ENCODE measurements at places on chromosomes 13 and 19. TPM values are rescaled to one million over a fixed set of nuclear protein-coding genes. Genes with fewer than 3 reads are reported as not detected.

The CNFN gene
- 2.2 TPM for total RNA-seq

The S1PR4 gene
- 5.0 TPM for total RNA-seq

The MISP3 gene
- total RNA-seq: 1.7 TPM

DNA sequence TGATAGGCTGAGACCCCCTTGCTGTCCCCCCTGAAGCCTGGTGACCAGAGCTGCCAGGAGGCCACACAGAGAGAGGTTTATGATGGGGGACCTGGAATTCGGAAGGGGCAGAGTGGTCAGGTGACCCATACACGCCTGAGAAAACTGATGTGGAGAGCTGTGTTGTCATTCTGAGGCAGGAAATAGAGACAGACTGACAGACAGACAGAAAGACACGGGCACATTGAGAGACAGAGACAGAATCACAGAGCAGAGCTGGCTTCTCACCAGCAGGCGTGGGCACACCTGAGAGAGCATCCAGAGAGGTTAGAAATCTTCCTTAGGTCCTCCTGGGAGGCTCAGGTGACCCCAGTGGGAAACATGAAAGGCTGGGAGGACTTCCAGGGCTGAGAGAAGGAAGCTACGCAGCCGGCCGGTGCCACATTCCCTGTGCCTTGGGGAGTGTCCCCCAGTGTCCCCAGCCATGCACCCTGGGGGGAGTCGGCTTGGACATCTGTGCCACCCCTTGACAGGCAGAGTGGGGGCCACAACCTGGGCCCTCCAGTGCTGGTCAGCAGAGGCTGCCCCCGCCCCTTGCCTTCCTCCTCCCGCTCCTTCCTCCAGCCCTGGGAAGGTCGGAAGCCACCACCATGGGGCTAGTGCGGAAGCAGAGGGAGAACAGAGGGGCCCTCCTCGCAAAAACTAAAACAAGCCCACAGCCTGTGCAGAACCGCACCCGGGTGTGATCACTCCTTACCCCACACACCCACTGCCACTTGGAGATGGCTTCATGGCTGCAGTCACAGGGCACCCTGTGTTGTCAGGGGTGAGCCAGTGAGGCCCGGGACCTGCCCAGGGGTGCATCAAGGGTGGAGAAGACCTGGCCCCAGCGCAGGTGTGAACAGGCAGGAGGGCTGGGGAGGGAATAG is 2.2 kb downstream of the FFAR1 start:
- DNase-seq: peak; percentile 88

DNA sequence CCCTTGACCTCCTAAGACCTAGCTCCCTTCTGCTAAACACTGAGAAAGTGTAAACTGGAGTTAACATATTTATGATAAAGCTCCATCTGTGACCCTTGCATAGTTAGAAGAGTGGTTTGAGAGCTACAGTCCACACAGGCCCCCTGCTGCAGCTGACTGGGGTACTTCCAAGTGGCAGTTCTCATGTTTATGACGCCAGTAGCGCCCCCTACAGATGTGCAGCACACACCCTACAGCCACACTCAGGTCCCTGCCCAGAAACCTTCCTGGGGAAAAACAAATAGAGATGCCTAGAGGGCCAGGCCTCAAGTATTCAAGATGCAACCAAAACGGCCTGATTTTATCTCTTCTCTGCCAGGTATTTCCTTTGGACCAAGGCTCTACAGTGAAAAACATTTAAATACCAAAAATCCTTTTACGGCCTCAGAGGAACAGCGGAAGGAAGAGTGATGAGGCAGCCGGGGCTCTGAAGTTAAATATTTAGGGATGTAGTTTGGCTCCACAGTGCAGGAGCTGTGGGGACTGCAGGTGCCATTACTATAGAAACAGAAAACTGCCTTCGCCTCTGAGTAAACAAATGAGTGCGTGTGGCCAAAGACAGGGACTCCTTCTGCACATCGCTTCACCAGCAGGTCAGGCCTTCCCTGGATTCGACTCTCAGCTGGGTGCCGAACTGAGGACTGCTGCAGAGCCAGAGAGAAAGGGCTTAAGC is 553.1 kb downstream of the EFNB2 start:
- DNase-seq: no peak

The ZNF506 gene
- total RNA-seq: 16.4 TPM

GRCh38 chr13:23578411-23579071 is 8.3 kb downstream of the TNFRSF19 start:
- peak; percentile 94 for DNase-seq

The OR10H1 gene
- not detected for total RNA-seq

DNA sequence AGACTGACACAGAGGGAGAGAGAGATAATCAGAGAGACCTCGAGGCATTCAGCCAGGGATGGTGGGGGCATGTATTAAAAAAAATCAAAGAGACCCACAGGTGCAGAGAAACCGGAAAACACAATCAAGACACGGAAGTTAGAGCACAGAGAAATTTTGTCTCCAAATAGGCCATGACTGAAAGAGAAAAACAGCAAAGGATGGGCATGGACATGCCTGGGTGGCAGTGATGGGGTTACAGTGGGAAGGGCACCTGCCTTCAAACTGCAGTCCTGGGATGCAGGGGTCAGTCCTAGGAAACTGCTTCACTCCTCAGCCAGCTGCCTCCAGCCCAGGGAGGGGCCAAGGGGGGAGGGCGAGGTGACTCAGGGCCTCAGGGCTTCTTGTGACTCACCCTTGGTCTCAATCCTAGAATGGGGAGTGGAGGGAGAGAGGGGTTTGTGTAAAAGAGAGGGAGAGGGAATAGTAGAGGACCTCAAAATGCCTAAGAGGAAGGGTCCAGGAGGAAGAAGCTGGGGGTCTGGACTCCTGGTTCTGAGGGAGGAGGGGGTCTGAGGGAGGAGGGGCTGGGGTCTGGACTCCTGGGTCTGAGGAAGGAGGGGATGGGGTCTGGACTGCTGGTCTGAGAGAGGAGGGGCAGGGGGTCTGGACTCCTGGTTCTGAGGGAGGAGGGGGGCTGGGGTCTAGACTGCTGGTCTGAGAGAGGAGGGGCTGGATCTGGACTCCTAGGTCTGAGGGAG is 3.6 kb upstream of the KCNN4 start:
- DNase-seq: no peak

The PLPPR2 gene
- 26.0 TPM for total RNA-seq

DNA sequence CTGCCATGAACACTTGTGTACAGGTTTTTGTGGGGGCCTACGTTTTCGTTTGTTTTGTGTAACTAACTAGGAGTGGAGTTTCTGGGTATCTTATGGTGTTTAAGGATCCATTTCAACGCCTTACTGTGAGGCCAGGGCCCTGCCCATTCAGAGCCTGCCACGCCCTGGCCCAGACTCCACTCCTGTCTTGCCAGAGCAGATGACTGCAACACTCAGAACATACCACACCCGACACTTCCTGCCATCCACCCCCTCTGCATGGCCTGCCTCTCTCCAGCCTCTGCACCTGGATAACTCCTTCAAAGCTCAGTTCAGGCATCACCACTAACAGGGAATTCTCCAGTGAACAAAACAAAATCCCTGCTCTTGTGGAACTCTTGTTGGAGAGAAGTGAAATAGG is 43.2 kb downstream of the RGCC start:
- DNase-seq: no peak

DNA sequence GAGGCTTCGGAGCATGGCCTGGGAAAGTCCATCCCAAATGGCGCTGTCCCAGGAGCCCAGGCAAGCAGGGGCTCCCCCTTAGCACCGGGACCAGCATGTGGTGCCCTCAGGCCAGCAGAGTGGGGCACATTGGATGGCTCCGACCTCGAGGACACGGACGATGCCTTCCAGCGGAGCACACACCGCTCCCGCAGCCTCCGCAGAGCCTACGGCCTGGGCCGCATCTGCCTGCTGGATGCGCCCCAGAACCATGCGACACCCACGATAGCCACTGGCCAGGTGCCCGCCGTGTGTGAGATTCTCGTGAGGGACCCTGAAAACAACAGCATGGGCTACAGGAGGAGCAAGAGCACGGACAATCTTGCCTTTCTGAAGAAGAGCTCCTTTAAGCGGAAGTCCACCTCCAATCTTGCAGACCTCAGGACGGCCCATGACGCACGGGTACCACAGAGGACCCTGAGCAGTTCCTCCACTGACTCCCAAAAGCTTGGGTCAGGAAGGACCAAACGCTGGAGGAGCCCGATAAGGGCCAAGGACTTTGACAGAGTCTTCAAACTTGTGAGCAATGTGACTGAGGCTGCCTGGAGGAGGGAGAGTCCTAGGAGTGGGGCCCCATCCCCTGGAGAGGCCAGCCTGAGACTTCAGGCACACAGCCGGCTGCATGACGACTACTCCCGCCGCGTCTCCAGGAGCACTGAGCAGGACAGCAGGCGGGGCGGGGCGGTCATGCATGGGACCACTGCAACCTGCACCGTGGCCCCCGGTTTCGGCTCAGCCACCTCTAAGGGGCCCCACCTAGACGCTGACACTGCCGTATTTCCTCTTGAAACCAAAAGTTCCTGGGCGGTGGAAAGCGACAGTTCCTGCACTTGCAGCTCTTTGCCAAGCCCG is 63.1 kb downstream of the SPATA13 start:
- no peak for DNase-seq

The FAM83E gene
- 0.71 TPM for total RNA-seq

DNA sequence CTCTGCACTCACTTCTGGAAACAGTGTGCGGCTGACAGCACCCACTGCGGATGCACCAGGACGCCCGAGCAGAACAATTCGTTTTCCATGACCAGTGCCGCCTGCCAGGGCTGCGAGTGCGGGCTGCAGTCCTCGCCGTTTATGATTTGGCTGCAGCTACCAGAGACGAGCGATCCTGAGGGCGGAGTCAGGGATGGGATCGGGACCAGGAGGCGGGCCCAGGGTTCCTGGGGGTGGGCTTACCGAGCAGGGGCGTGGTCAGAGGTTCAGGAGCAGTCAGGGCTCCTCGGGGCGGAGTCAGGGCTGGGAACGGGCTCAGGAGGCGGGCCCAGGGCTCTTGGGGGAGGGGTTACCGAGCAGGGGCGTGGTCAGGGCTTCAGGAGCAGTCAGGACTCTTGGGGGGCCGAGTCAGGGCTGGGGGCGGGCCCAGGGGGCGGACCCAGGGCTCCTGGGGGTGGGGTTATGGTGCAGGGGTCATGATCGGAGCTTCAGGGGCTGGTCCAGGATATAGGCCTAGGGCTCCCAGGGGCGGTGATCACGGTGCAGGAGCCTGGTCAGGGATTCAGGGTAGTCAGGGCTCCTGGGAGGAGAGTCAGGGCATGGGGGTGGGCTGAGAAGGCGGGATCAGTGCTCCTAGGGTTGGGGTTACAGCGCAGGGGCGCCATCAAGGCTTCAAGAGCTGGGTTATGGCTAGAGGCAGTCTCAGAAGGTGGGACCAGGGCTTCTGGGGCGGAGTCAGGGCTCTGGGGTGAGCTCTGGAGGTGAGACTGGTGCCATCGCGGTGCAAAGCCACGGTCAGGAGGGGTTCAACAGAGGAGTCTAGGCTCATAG is 1.7 kb downstream of the KLK4 start:
- no peak for DNase-seq

DNA sequence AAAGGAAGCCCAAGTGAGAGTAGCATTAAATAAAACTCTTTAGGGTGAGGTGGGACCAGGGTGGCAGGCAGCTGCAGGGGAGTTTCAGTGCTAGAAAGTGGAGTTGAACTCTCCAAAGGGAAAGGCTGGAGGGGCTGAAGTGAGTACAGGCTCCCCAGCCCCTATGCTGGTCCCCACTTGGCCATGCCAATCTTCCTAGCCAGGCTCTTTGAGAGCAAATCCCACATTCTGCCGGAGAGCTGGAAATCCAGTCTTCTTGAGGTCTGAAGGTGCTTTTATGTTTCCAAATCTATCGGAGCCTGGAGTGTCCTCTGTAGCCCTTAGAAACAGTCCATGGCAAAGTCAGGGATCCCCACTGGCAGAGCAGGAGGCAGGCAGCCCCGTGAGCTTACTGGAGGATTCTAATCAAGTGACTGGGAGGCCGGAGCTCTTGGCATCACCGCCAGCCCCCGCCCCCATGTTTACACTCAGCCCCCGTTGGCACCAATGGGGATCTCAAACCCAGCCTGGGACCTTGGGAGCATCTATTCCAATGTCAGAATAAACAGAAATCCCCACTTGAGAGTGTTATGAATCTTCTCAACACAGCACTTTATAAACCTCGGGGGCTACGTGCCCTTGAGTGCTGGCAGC is 18.3 kb downstream of the ZNF536 start:
- DNase-seq: peak; percentile 79

The ZNF837 gene
- 0.48 TPM for total RNA-seq

GRCh38 chr13:107031716-107032115 is 463.8 kb upstream of the ARGLU1 start:
- no peak for DNase-seq

GRCh38 chr19:46447006-46447405 is 18.3 kb upstream of the PNMA8C start:
- no peak for DNase-seq

The DMKN gene
- 3.1 TPM for total RNA-seq

DNA sequence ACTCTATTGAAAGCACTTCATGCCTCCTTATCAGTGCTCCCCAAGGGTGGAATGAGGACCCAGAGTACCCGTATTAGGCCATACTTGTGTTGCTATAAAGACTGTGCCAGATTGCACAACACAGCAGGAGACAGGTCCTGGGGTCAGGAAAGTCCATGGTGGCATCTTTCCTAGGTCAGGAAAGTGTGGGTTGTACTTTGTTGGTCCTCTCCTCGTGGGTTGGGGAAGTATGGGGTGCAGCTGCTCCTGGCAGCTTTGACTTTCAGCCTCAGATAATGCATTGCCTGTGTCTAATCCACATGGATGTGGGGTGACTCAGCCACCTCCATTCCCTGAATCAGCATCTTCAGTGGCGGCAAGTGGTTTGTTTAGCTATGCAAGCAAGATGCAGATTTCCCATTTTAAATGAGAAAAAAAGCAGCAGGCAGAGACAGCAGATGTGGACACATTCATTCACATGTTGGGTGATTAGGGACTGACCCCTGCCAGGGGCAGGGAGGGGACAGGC is 8.4 kb upstream of the CYP2B6 start:
- DNase-seq: no peak

The DACT3 gene
- 3.4 TPM for total RNA-seq

DNA sequence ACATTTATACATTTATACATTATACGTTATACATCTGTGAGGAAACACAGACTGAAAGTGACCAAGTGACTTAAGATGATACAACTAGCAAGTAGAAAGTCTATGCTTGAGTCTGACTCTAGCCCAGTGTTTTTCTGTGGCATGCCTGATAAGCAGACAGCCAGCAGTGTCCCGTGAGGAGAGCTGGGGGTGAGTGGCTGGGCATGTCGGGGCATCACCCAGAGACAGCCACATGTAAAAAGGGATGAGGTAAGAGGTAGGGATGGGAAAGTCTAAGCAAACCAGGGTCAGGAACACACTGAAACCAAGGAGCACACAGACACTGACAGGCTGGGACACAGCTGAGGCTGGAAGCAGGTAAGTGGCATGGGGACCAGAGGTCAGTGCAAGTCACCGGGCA is 333.2 kb downstream of the FOXO1 start:
- DNase-seq: no peak

DNA sequence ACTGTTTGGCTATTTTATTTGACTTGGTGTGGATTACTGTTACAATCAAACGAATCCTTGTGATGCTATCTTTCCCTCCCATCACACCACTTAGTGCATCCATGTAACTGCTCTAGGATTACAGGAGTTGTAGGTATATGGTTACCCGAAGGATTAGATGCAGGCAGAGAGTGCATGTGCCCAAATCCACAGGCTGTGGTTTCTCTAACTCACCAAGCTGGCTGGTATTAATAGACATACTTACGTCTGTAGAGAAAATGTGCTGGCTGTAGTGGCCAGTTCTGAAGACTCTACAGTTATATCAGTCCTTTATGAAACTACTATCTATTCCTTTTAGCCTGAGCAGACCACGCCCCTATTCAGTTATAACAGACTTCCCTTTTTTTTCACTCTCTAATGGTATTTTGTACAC is 1.1 kb upstream of the HMGB1 start:
- no peak for DNase-seq

All from mesenteric fat pad (tissue), 1 donor.